ENCODE measurements at places on chromosomes 4 and X.

DNA sequence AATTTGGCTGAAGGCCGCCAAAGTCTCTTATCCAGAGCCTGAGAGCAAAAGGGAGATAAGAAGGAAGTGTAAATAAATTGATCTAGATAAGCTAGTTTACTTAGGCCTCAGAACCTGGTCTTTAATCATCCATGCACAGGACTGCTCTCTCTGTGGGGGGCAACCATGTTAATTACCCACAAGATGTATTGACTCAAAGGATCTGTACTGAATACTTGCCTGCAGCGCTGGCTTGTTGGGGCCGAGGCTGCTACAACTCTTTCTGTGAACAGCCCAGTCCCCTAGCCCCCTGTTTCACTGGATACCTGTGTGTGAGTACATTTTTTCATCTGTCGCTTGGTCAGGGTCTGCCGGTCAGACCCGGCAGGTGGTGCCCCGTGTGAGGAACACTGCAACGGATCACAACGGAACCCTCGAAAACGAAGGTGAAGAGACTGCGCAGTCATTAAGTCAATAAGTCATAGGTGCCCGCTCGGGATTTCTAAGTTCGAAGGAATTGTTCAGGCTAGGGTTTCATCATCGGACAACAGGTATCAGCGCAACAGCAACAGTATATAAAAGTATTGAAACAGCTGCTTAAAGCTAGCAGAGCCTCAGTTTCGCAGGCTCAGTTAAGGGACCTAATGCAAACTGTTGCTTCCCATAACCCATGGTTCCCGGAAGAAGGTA is 8.3 kb downstream of the MAGEA11 start:
- DNase-seq = peak; percentile 37

GRCh38 chr4:94515365-94515764 is 63.6 kb downstream of the PDLIM5 start:
- DNase-seq = no peak

GRCh38 chrX:45454290-45454689 is 253.6 kb upstream of the DIPK2B start:
- no peak for DNase-seq

DNA sequence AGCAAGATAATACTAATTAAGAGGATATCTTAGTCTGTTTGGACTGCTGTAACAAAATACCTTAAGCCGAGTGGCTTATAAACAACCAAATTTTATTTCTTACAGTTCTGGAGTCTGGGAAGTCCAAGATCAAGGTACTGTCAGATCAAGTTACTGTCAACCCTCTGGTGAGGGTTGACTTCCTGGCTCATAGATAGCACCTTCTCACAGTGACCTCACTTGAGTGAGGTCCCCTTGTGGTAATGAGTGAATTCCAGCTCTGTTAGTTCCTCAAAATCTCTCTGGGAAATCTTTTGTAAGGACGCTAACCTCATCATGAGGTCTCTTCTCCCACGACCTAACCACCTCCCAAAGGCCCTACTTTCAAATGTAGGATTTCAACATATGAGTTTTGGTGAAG is 36.9 kb upstream of the ADGRA3 start:
- no peak for DNase-seq

DNA sequence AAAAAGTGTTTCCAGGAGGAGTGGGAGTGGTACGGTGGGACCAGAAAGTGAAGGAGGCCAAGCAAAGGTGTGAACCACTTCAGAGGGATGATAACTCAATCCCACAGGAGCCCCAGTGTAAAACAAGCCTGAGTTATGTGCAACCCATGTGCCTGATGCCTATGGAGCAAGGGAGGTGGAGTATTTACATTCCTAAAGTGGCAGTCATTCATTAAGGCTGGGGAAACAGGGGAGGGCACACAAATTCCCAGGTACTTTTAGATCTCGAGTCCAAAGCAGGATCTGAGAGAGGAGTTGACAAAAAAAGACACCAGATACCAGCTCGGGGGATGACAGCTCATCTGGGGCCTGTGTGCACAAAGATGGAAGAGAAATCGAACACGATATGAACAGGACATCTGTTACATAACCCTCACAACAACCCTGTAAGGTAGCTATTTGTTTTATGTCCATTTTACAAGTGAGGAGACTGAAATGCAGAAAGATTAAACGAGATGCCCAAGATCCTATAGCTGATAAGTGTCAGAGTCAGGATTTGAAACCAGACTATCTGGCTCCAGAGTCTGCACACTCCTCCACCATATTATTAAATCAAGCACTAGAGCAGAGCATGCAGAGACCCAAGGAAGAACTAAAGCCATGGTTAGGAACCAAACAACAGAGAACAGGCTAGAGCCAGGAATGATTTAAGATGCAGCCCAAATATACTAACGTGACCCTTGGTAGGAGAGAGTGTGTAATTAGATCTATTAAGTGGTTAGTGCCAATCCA is 91.9 kb upstream of the MAPK10 start:
- DNase-seq = no peak

Measured in ecto neural progenitor cell (in vitro differentiated cells).